NCI-H187 treated with DMSO at 0.1 percent for 48 hours (cell line): ENCODE measurements at places on chromosomes 11 and 22.

DNA sequence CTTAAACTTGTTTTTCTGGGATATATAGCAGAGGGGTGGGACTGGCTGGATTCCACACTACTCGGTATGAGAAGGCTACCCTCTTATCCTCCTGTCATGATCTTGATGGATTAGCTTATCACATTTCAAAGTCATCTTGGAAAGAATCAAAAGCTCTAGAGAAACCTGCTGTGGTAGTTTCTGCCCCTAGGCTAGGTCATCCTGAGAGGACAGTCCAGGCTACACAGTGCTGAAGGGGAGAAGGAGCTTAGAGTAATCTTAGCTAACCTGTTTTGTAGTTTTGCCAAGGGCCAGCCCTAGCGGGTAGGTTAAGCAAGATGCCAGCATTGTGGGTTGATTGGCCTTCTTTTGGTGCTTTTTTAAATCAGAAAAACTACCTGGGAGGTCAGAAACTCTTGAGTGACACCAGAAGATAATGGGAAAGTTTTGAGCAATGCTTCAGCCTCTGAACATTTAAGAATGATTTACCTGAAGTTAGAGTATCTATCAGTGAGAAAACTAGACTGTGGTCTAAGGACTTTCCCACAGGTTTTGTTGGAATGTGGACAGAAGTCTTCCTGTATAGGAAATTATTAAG lies 21.3 kb downstream of the PIWIL4 start:
- no peak for DNase-seq

- DNase-seq, result no peak
Measured at GRCh38 chr11:104256525-104256924, 92.6 kb upstream of the PDGFD start.

DNA sequence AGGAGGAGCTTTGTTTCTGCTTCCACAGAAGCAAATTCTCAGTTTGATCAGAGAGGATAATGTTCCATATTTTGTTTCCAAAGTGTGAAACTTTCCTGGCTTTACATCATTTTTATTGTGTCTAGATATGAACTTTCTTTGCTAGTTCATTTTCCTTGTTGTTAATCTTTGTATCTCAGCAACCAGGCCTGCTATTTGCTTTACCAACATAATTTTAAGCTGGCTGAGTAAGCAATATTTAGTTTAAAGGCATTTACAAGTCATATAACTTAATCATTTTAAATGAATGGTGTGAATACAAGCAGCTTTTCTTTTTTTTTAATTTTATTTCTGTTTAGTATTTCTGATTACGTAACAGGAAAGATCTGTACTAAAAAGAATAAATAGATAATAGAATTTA lies 15.2 kb downstream of the NUCB2 start:
- DNase-seq, result no peak

GRCh38 chr22:29211066-29211465 lies 5.4 kb downstream of the EMID1 start:
- no peak for DNase-seq

DNA sequence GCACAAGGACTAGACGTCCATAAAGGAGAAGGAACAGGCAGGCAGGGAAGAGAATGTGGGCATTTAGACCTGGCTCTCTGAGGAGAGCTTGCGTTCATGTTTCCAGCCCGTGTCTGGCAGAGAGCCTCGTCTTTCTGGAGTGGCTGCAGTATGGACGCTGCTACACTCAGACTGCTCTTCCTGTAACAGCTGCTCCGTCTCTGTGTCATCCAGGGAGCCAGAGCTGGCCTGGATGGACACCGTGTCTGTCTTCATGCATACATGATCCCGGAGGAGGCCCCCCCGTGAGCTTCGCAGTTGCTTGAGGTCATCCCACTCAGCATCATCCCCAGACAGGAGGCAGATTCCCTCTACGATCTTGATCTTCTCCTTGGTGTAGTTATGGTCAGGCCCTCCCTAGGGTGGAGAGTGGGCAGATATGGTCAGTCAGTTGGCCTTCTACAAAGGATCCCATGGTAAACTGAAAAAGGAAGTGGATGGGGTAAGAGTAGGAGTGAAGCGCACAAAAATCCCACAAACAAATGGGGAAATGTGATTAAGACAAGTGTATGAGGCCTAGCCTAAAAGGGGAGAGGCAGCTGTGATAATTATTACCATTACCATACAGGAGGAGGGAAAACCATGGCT lies 13.0 kb upstream of the CKAP5 start:
- no peak for DNase-seq

DNA sequence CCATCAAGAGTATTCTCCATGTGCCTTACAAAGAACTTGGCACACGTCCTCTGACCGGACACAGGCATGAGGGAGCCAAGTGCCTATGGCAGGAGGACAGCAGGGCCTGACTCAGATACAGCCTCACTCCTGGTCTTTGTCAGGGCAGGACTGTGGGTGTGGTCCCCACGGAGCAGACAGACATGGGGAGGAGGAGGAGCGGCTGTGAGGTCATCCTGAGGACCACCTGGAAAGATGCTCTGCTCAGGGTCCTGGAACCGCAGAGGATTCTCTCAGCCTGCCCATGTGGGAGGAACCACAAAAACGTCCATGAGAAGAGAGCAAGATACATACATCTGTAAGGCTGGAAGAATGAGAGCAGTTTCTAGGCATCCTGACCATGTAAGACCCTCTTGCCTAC lies 576.3 kb downstream of the BRD1 start:
- DNase-seq, result no peak

GRCh38 chr11:118343981-118344515 lies at the start of gene CD3G:
TSS of gene CD3G (plus strand) at chr11:118344344. CDS start at chr11:118344424, 80 bp downstream.
- no peak for DNase-seq
